ENCODE measurements at places on chromosomes 1 and 21.

- no peak for DNase-seq
These were observed 1.5 kb downstream of the MRPL55 start for GRCh38 chr1:228107636-228108035.

DNA sequence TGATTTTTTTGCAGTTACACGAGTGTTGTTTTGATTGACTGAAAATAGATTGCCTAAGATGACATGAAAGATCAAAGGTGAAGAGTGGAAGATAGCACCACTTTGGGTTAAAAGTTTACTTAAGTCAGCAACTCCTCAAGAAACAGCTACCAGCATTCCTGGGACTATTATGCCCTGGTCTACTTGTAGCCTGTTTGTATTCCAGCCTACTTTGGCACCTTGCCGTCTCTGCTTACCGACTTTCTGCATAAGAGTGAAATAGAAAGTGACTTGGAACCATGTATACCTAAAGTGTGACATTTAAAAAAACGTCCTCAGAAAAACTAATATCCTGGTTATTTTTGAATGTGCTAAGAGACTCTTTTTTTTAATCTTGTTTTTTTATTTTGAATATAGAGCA, 631.5 kb upstream of the PTBP2 start:
- DNase-seq: no peak

DNA sequence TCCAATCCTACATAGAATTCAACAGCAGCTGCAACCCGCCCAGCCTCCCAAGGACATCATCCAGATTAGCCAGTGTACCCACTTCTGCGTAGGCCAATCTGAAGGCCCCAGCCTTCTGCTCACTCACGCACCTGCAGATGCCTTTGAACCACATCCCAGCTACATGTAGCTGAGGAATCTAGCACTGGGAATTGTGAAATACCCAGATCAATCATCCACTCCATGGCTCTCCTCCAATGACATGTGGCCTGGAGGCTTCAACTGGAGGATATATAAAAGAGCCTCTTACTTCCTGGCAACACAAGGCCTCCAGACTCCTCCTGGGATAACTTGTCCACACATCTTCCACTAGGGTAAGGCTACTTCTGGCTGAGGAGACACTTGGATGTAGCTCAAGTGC, at the start of gene LCE6A:
TSS of gene LCE6A (plus strand) at position 301 of the 400 bp plus-strand sequence. CDS start 665 bp downstream, outside the sequence.
- no peak for DNase-seq

DNA sequence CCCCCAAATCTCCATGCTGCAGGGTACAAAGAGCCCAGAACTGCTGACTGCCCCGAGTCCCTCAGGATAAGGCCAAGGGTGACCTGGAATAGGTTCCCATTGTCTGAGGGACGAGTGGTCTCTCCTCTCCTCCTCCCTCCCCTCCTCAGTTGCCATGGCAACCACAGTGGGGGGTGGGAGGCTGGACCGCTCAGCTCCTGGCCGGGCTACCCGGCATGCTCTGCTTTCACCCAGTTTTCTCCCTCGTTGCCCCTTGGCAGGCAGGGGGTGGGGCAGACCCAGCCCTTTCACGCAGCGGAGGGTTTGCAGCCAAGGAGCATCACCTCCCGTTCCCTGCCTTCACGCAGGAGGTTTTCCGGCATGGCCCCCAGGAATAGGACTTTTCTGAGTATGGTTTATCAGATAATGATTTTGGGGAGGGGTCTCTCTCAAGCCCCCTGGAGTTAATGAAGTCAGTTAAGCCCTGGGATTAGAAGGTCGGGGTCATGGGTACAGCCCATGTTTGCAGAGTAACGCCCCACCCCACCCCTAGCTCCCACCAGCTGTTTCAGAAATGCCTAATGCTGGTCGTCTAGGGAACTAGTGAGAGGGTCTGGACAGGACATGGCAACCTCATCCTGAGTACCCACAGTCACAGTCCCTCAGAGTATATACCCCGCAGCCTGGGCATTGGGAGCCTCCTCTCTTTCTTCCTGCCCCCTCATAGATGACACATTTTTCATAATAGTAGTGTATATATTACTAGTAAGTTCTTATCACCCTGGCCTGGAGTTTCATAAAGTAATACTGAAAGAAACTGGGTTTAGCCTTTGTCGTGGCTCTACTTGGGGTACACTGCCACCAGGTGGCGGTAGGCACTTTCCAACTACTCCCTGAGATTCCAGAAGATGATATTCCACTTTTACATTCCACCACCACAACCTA, 20.7 kb downstream of the C1QB start:
- DNase-seq: no peak

DNA sequence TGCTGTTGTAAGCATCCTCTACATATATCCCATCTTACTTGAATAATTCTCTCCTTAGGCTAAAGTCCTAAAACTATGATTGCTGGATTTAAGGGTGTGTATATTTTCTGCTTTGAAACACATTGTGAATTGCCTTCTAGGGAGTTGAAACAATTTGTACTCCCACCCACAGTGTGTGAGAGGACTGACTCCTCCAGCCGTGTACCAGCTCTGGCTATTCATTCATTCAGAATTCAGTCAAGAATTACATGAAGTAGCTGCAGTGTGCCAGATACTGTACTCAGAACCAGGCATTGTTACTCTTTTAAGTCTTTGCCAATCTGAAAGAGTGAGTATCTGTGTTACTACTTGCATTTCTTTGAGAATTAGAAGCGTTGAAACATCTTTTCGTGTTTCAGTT, 135.0 kb downstream of the DHRS3 start:
- no peak for DNase-seq

- no peak for DNase-seq
These were observed 60.0 kb downstream of the PIK3CD start for GRCh38 chr1:9711466-9712020.

DNA sequence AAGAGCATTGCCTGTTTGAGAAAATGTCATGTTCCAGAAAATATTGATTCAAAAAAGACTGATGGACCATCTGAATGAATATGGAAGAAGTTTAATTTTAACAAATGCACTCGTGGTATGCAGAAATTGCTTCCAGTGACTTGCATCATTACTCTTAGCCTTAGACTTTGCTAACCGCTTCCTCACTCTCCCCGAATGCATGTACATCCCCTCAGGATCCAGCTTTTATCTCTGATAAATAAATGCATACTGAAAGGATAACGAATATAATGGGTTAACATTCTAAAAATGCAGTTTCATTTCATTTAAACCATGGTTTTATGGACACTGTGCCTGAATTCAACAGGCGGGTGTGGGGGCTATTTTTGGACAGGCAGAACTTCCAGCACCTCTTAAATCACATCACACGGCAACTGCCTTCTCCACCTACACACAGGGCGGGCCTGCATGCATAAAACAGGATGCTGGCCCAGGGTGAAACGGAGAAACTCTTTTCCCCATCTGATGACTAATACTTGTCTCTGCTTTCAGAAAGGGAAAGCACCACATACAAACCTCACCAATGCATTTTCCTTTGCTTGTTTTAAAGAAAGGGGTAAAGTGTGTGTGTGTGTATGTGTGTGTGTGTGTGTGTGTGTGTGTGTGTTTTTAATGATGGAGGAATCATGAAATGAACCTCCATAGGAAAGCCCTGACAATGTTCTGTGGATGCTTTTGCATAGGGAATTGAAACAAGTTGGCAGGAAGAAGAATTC, 48.7 kb downstream of the SPAG17 start:
- no peak for DNase-seq

- DNase-seq: no peak
These were observed 8.7 kb downstream of the C1orf74 start for GRCh38 chr1:209775678-209776077.

- no peak for DNase-seq
These were observed 24.2 kb downstream of the ABL2 start for GRCh38 chr1:179205284-179205683.

DNA sequence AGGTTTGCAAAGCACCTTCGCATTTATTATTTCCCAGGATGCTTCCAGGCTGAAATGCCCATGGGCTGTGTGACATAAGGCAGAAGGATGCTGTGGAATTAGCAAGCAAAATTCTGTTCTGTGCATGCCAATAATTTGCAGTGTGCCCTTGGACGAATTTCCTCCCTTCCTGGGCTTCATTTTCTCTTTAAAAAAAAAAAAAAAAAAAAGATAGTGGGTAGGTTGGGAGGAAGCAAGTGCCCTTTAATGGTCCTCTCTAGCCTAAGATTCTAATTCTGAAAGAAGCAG, 2.5 kb upstream of the ID3 start:
- DNase-seq: no peak

DNA sequence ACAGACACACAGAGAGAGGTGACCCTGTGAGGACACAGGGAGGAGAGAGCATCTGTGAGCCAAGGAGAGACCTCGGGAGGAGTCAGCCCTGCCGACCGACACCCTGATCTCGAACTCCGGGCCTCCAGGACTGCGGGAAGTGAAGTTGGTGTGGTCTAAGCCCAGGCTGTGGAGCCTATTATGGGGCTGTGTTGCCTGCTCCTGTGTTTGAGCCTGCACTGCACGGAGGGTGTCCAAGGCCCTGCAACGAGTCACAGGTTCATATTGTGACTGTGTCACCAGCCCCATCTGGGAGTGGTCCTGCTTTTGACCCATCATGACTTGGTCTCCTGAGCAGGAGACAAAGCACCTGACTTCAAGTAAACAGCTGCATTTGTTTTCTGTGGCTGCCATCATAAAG, 186.0 kb upstream of the AJAP1 start:
- no peak for DNase-seq

GRCh38 chr1:11364170-11364569, 91.2 kb downstream of the UBIAD1 start:
- no peak for DNase-seq

- DNase-seq: no peak
These were observed 68.8 kb upstream of the ST6GALNAC3 start for GRCh38 chr1:76005765-76006164.

DNA sequence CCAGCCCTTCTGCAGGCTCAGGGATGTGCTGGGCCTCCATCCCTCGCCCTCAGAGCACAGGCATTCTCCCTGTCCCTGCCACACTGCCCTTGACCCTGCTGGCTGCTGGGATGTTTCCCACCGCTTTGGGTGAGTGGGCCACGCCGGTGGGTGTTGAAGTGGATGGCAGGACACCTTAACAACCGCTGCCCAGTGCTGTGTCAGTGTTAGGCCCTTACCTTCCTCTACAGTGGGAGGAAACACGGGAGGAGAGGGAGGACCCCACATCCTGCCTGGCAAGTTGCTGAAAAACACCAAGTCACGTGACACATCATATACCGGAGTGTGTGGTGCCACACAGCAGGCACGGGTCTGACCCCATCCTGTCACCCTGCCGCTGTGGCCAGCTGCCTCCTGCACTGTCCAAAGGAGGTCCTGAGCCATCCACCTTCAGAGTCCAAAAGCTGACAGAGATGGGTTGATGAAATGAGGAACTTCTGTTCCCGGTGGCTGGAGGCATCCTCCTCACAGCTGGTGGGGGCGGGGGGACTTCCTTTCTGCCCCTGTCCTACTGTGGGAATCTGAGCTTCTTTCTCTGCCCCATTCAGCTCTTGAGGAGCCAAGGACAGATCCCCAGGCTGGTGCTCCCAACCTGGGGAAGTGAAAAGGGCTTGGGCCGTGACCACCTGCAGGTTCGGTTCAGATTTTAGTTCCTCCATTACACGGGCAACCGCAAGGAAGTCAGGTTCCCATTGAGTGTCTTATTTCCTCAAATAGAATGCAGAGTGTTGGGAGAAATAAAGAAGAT, 3.2 kb upstream of the THEMIS2 start:
- DNase-seq: peak; percentile 59

DNA sequence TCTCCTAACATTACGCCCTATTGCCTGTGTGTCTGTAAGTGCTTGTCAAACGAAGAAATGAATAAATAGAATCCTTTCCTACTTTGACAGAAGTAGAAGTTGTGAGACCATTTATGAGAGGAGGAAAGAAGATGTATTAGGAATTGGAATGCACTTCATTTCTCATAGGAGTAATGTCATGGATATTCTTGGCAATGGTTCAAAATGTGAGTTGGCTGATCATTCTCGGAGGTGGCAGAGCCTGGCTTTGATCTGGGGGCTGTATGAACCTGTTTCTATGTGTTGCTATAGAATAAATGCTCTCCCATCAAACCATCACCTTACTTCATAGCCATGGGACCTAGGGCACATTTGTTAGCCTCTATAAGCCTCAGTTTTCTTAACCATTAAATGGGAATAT, 10.1 kb upstream of the SERBP1 start:
- DNase-seq: no peak

DNA sequence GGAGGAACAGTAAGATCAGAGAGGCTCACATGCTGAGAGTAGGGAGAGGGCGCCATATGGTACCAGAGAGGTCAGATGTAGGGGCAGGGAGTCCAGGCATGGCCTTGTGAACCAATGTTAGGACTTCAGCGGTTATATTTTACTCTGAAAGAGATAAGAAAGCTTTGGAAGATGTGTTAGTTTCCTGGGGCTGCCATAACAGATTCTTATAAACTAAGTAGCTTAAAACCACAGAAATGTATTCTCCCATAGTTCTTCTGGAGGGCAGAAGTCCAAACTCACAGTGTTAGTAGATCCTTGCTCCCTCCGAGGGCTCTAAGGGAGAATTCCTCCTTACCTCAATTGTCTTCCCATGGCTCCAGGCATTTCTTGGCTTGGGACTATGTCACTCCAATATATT, 502.5 kb upstream of the ADGRL2 start:
- DNase-seq: no peak

- DNase-seq: no peak
These were observed 255.1 kb downstream of the NFIA start for GRCh38 chr1:61337441-61337951.

Measured in activated T-cell treated with anti-CD3 and anti-CD28 coated beads, Interleukin-2, amount 50 U/mL, for 1 hour (primary cell).